ENCODE measurements at places on chromosomes 12 and 14.

DNA sequence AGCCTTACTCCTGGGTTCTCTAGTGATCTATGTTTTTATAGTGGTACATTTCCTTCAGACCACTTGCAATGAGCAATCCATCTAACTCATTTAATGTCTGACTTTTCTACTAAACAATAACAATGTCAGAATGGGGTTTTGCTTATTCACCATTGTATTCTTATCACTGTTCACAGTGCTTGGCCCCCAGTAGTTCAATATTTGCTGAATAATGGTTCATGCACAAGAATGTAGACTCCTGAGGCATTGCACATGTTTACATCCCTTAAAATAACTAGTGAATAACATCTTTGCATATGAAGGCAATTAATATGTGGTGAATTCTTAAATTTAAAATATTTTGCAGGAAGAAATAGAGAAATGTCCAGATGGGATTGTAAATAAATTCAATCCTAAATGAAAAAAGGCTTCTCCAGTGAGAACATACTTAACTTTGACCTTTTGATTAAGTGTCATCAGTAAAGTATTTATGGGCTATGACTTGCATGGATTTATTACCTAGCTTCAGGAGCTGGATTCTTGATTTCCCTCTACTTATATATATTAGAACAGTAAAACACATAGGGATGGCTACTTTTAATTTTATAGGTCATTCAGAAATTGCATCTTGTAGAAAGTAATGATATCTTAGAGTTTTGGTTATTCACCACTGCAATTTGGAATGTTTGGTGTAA, 3.4 kb downstream of the CCER1 start:
- DNase-seq = no peak

DNA sequence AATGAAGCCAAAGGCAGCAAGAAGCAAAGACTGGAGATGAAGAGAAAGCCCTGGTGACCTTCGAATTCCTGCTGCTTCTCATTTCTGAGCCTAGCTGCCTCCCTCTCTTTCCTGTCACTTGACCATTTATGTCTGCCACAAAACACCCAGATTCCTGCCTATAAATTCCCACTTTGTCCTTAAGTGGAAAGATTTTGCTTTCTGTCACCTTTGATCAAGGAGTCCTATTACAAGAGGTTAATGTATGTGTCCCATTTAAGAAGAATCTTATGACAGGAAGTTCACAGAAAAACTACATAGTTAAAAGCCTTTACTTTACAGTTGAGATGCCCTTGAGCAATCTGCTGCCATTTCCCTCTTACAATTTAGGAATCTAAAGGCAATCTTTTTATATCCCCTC, 155.7 kb downstream of the GALC start:
- DNase-seq = no peak

- no peak for DNase-seq
Measured at GRCh38 chr12:68850390-68850789, 42.4 kb downstream of the MDM2 start.

DNA sequence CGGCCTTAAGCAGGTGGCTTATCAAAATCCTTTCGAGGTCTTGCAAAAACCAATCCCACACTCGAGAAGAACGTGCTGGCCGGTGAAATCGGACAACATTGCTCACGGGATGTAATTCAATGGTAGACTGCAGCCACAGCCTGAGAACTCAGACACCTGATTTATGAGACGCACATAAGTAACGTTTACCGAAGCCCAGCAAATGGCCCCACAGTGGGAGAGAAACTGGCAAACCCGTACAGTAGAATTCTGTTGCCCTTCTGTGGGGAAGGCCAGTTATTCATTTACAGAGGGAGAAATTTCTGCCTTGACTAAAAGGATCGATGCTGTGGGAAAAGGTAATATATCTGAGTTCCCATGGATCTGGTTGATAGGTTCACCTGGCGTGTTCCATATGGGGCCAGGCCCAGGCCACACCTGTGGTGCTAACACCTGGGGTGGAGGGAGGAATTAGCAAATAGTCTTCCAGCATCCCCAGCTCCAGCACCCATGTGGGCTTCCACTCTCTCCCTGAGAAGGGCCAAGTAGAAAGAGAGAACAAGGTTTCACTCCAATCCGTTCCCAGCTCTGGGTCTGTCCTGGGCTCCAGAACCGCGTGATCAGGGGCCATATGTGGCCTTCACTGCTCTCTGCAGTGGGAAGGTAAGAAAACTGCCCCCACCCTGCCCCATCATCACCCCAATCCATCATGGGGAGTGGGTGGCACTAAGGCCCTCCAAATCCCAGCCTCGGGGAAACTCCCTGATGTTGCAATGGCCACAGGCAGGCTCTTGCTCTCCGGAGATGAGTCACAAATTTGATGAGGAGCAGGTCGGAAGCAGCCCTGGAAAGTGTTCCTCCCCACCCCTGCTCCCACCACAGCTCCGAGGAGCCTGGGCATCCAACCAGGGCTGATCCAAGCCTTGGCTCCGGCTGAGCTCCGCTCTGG, 12.7 kb downstream of the BDKRB1 start:
- DNase-seq = no peak

DNA sequence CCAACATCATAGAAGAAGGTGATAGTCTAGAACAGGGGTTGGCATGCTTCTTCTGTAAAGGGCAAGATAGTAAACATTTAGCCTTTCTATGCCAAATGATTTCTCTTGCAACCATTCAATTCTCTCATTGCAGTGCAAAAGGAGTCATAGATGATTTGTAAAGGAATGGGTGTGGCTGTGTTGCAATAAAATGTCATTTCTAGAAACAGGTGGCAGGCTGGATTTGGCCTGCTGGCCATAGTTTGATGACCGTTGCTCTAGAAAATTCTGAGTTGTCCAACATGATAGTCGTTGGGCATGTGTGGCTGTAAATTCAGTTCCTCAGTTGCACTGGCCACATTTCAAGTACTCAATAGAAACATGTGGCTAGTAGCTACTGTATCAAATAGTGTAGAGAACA, 21.7 kb downstream of the SMCO2 start:
- DNase-seq = no peak

Data from Jurkat, Clone E6-1 (cell line).